ENCODE measurements at places on chromosomes 3 and 15. TPM values are rescaled to one million over a fixed set of nuclear protein-coding genes. Genes with fewer than 3 reads are reported as not detected.

WNT7A gene
- not detected for total RNA-seq

DNA sequence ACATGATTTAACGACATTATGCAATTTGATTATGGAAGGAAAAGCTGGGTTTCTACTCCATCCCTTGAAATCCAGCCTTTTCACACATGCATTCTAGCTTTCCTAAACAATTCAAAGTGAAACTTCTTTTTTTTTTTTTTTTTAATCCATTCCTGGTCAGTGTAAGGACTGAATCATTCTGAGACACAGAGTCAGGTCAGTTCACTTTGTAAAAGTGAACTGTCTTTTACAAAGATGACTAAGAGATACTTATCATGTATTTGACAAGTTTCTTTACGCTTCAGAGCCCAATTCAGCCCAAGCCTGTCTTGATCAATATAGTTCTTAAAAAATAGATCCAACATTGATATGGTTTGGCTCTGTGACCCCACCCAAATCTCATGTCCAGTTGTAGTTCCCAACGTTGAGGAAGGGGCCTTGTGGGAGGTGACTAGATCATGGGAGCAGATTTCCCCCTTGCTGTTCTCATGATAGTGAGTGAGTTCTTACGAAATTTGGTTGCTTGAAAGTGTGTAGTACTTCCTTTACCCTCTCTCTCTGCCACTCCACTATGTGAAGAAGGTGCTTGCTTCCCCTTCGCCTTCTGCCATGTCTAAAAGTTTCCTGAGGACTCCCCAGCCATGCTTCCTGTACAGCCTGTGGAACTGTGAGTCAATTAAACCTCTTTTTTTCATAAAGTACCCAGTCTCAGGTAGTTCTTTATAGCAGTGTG lies 345.6 kb upstream of the THBS1 start:
- DNase-seq = no peak

DNA sequence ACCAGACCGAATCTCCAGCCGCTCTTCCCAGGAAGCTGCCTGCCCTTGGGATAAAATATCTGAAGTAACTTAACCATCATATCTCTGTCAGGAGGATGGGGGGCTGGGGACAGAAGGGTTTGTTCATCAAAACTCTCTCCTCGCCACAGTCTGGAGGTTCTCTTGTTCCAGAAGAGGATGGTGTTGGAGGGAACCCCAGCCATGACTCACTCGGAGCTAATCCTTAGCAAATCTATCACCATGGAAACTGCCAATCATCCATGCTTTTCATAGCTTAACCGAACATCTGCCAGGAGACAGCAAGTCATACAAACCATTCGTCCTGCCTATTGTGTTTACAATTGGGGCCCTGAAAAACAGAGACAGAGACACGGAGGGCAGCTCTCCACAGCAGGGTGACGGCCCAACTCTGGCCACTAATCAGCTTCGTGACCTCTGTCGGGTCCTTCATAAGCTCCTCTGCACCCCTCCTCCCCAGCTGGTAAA lies 73.8 kb upstream of the HEG1 start:
- DNase-seq = no peak

DNA sequence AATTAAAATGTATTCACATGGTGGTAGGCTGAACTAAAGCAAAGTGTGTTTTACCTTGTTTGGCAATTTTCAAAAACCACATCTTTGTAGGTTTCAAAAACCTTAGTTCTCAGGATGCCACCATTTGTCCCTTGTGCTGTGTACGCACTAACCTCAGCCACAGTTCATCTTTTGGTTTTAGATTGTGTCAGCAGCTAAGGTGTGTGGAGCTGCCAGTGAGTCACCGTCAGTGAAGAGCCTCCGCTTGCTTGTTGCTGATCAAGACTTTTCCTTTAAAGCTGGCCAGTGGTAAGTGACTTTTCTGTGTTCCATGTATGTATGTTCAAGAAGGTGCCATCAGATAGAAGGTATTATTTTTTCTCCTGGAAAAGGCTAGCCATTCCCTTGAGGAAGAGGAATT lies 21.1 kb downstream of the OXNAD1 start:
- DNase-seq = no peak

- DNase-seq = no peak
Measured at GRCh38 chr3:176661432-176661964, 535.8 kb downstream of the TBL1XR1 start.
